NCI-H1092 (cell line): ENCODE measurements at places on chromosomes 5 and 9.
A peak's percentile ranks its signal among the peaks of the same experiment; 100 is the strongest.

DNA sequence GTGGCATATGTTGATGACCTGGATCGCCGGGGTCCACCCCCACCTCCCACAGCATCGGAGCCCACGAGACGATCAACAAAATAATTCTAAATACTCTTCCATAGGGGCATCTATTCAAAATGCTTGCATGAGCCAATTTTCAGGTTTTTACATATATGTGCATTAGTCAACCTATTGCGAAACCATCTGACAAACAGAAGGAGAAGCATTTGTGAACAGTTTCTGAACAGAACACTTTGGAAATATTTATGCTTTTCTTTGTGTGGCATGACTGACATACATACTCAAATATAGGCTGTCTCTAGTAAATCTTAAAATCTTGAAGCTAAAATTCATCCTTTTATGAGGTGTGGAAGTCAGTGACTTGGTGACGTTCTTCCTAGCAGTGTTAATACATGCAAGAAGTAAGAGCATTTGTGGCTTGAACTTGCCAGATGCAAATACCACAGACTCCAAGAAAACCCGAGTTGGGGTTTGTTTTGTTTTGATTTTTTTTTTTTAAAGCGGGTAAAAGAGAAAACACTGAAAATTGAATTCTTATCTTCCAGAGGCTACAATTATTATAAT, 5.3 kb downstream of the GPR151 start:
- no peak for DNase-seq

- no peak for DNase-seq
Observed at GRCh38 chr5:145450286-145450885, 384.8 kb downstream of the PRELID2 start.

GRCh38 chr5:178839319-178839704, 20.4 kb upstream of the ZNF354B start:
- peak; percentile 18 for DNase-seq

DNA sequence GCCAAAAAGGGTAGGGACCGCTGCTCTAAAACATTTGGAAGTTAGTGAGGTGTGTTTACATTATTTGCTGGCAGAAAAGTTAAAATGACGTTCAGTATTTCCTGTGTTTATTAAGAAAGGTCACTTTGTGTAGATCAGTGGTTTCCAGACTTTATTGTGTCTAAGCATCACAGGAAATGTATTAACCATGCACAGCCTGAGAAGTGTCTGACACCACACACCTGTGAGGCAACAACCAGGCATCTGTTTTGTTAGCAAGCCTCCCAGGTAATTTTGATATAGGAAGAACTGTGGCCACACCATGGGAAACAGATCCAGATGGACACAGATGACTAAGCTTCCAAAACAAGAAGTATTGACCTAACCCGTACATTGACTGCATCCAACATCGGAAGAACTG, 12.0 kb downstream of the TTC1 start:
- DNase-seq = no peak

DNA sequence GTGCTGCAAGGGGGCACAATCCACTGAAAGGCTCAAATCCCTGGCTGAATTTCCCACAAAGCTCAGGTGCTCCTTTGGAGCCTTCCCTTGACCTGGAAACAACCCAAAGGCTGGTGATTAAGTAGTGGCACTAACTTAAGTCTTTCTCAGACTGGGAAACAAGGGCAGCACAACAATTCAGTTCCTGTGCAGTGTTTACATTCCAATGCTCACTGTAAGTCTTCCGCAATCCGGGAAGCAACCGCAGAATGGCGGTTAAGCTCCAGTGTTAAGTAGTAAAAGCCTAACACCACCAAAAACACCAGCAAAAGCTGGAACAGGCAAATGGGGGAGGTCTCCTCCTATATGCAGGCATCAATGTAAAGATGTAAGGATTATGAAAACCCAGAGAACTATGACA, 117.2 kb downstream of the TRPM3 start:
- DNase-seq = no peak

- DNase-seq = no peak
Observed at GRCh38 chr9:36930941-36931340, 103.1 kb downstream of the PAX5 start.

DNA sequence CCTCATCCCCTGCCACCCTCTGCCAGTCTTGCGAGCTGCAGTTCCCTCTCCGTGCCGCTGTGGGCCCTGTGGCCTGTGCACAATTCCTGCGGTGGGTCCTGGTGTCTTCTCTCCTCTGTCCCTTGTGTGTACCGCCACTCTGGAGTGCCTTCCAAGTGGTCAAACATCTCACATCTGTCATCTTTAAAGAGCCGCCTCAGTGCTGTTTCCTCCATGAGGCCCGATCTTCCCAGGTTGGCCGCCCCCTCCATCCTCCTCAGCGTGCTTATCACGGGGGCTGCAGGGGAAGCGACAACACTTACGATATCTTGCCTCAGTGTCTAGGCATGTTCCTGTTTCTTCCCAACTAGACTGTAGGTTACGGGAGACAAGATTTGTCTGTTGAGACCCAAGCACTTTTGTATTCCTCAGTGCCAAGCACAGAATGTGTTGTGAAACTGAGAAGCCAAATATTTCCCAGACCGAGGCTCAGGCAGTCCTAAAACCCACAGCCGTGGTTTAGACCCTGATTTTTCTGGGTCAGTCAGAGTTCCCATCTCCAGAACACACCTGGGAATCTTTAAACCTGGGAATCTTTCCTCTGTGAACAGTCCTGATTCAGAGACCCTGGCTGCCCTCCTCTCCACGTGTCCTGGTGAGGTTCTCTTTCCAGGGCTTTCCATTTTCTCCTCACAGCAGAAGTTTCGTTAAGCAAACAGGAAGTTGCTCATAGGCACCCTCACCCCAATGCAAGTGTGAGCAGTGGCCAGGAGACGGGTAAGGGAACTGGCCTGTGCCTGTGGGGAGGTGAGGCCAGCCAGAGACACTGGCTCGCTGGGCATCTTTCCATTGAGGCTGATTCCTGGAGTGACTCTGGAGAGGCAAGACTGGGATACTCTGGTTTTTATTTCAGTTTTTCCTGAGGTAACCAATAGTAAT, 28.8 kb downstream of the SLC46A2 start:
- DNase-seq = no peak

DNA sequence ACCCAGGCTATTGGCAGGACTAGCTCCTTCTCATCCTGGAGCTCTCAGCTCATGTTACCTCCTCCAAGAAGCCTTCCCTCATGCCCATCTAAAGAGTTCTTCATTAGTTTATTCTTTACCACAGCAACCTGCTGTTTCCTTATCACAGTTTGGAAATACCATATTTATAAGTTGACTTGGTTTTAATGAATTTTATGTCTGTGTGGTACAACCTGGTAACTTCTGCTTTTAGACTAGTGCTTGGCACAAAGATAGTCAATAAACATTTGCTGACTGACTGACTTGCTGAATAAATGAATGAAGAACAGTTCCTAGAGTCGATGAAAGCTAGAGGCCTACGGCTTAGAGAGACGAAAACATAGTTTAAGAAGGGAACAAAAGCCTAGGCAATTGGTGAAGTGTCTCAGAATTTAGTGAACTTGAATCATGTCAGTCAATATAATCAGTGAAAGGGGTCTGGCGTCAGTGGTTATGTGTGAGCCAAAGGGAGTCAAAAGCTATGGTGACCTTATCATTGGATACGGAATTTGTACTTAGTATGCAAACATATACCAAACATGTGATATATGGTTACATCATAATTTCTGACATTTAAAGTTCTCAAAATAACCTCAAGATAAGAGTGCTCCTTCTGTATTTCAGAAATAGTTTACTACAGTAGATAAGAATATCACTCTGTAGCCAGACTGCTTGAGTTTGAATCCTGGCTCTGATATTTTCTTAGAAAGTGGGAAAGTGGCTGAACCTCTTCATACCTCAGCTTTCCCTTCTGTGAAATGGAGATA, 239.5 kb downstream of the MCTP1 start:
- DNase-seq = no peak

GRCh38 chr5:133825631-133826289, 142.7 kb downstream of the C5orf15 start:
- DNase-seq = peak; percentile 42

GRCh38 chr9:124014211-124014955, 2.8 kb downstream of the LHX2 start:
- DNase-seq = no peak

GRCh38 chr5:79878136-79878679, 112.9 kb downstream of the MTX3 start:
- no peak for DNase-seq

GRCh38 chr9:37437010-37437409, 14.5 kb downstream of the GRHPR start:
- no peak for DNase-seq

DNA sequence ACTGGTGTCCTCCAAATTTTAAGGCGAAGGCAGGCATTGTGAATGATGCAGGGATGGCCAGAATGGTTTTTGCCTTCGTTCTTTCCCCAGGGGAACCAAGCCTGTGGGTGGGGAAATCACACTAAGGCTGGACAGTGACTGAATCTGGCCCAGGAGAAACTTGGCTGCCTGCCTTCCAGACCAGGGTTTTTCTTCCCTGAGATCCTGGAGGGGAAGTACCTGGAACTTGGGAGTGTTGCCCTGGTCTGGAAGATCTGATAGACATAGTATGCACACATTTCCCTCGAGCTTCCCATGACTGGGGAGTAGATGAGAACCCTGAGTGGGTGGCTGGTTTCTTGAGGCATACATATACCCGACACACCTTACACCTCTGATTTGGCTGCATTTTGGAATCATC, 664 bp upstream of the IL11RA start:
- DNase-seq = no peak

DNA sequence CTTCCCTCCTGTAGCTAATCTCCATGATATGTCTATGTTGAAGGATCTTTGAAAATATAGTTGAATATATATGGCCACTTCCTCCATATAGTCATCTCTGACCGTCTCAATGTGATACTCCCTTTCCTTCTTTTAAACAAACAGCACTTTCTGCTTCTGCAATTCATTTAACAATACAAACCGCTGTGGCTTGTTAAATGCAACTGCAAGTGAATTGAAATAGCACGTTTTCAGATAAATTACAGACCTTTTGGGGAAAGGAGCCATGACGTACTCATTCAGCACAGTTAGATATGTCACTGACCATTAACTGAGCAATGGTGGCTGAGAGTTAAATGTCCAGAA, 82.5 kb downstream of the FBXO38 start:
- no peak for DNase-seq

DNA sequence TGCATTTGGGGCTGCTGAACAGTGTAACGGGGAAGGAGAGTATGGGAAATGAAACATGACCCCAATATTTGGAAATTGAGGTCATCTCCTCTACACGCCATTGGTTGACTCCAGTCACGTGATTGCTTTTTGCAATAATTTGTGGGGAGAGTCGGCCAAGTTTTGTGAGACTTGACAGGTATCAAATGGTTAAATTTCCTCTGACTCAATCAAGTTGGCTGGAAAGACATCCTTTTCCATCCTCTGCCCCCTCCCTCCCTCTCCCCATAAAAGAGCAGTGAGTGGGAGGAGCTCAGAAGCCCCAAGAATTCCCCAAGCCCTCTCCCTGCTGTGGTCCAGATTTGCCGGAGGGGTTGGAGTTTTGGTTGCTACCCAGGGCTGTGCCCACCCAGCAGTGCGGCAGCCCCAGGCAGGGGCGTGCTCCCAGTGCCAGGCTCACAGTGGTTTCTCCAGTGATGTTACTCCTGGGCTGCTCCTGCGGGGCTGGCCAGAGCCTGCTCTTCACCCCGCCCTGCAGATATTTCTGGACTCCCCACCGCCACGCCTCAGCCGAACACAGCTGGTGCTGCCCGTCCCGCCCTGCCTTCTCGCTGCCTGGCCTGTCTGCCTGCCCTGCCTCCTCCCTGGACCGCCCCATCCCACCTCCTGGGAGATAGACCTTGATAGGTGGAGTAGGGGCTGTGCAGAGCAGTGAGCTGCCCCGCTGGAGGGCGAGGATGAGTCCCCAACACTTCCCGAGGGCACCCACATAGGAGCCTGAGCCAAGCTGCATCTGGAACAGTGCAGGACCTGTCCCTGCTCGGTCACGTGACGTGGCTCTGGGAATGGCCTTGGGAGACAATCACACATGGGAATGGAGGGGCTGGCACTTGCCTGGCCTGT, 3.4 kb downstream of the COL5A1 start:
- no peak for DNase-seq

- DNase-seq = no peak
Observed at GRCh38 chr5:388266-389196, 54.4 kb upstream of the EXOC3 start.

DNA sequence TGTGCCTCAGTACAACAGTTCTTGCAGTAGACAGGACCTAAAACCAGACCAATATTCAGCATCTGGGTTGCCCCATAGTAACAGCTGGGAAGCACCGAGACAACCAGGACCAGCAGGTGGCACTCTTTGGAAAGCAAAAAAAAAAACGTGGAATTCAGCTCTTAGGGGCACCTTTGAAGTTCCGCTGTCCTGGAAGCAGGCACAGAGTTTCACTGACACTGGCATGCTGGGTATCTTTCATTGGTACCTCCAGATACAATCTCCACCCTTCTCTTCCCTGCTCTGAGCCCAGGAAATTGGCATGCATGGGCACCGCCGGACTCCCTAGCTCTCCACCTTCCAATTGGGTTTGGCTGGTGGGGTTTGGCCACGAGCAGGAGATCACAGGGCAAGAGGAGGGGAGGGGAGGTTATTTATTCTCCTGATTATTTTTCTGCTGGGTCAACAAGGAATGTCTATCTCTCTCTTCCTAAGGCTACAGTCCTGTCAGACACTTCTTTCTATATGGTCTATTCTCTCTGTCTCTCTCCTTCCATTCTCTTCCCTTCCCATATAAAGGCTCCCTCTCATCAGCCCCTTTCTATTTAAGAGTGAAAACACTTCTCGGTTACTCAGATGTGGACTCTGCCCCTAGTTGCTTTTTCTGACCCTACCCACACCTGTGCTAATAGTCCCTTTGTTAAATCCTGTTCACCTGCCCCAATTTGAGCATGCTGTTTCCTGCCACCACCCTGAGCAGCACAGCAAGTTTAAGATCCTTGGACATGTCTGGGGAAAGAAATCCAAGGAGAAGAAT, 1.9 kb upstream of the IDNK start:
- DNase-seq = peak; percentile 22

DNA sequence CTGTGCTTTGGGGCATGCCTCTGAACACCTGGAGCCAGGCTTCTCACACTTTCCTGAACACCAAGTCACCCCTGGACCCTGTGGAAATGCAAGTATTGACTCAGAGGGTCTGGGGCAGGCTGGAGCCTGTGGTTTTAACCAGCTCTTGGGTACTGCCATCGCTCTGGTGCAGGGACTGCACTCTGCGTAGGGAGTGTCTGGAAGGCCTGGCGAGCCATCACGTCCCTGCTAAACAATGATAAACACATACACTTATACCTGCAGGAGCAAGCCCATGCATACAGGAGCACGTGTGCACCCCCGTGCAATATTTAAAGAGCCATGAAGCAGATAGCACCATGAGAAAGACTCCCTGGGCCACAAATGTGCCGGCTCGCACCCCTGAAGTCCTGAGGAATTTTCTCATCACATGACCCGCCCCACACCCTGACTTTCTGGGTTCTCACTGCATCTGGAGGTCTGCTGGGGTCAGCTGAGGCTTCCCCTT, 267.7 kb downstream of the GADD45G start:
- no peak for DNase-seq
